ENCODE measurements at places on chromosomes 4 and X.

DNA sequence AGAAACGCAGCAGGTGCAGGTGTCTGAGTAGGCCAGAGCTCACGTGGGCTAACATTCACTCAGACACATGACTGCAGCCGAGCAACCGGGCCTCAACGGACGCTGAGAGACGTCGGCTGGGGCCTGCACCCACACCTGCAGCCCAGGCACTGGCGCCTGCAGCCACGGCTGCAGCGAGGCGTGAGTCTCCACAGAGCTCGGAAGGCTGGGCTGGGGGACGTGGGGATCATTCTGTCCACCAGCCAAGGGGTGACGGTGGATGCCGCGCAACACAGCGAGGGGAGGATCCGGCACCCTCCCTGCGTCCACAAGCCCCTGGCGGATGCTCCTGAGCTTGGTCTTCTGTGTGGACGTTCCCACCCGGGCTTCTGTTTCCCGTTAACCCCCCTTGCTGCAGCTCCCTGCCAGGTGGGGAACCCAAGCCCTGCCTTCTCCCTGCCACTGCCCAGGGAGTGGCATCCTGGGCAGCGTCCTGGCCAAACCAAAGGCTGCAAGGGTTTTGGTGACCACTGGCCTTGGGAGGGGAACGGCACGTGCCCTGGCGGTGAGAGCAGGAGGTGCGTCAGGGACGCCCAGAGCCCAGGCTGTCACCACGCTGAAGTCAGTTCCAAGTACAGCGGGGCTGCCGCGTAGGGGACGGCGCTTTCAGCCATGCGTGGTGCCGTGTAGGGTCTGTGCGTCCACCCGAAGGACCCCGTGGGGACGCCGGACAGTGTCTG lies 16.3 kb downstream of the PPP2R3B start:
- DNase-seq, result no peak

GRCh38 chr4:126144543-126145237 lies 829.9 kb downstream of the FAT4 start:
- DNase-seq, result no peak

DNA sequence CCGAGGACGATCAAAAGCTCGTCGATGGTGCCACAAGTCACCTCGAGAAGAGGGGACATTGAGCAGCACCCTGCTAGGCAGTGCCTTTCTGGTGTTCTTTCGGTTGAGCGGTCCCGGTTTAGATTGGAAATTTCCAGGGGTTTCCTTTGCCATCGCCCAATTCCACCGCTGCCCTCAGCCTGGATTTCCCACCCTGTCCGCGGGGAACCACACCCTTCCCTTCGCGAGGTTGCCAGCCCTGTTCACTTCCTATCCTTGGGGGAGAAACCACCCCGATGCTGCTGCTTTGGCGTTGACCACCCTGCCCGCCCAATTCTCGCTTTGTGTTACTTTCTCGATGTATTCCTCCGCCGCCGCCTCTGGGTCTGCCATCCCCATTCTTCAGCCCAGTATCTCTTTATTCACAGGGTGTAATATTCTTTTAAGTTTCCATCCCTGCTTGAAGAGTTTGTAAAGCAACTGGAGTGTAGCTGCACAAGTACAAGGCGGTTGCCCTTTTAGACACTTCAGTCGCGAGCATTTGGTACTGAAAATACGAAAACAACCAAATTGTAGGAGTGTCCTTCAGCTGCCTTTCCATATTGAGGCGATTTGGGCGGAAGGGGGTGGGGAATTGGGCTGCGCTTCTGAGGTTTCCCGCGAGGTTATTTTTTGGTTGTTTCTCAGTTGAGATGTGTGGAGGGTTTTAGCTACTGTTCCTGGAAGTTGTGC lies 1.1 kb downstream of the OGT start:
- DNase-seq, result peak; percentile 28

- DNase-seq, result no peak
These were observed 83.3 kb downstream of the AKAP4 start for GRCh38 chrX:50117476-50117875.

- no peak for DNase-seq
These were observed 11.9 kb downstream of the AR start for GRCh38 chrX:67555578-67556203.

GRCh38 chrX:132442691-132443090 lies 46.1 kb downstream of the MBNL3 start:
- no peak for DNase-seq

GRCh38 chr4:84939113-84939512 lies 27.4 kb downstream of the WDFY3 start:
- DNase-seq, result no peak

DNA sequence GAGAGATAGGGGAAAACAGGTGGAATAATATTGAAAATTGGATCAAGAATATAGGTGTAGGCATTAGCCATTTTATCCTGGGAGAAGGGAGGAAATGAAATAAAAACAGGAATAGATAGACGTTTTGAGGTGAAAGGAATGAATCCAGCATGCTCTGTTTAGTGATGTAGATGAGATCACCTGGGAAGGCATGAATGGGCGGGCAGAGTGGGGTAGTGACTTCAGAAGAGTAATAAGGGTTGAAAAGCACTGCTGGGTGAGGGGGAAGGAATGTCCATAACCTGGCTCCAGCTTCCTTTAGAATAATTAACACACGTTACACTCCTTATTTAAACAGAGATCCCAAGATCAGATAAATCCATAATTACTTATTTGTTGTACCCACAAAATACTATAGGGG lies 191.1 kb upstream of the ANXA3 start:
- no peak for DNase-seq

DNA sequence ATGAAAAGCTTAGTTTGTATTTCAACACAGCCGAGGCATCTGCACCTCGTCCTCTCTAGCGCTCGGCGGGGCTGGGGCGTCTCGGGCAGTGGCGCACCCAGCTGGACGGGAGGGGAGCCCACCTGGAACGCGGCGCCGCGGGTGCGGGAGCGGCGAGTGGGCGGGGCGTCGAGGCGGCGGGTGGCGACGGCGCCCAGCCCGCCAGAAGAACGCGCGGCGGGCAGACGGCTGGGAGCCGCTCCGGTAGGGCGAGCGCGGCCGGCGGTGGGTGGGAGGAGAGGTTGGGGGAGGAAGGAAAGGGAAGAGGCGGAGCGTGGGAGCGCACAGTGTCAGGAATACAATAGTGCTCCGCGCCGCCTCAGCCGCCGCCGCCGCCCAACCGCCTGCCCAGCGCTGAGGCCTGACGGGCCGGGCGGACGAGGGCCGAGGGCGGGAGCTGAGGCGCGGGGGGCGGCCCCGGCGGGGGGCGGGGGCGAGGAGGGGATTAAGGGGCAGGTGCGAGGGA lies at the start of gene JADE3:
JADE3 (plus strand) TSS at position 324 of the 505 bp plus-strand sequence. CDS start 72,474 bp downstream, outside the sequence.
- peak; percentile 66 for DNase-seq

DNA sequence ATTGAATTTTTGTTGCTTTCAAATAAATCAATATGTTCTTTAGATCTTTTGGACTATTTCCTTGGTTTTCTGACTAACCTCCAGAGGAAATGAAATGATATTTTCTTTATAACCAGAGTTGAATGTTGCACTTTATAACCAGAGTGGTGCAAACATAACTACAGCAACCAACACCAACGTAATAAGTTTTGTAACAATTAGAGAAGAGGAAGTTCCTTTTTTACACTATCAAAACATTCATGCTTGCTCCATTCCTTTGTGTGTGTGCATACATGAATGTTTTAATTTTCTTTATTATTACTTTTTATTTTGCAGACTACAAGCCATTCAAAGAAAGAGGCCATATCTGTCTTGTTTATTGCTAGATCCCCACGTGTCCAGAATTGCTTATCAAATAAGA lies 193.0 kb upstream of the PPP3CA start:
- DNase-seq, result no peak

GRCh38 chrX:97847885-97848679 lies 964.4 kb downstream of the RPA4 start:
- no peak for DNase-seq

DNA sequence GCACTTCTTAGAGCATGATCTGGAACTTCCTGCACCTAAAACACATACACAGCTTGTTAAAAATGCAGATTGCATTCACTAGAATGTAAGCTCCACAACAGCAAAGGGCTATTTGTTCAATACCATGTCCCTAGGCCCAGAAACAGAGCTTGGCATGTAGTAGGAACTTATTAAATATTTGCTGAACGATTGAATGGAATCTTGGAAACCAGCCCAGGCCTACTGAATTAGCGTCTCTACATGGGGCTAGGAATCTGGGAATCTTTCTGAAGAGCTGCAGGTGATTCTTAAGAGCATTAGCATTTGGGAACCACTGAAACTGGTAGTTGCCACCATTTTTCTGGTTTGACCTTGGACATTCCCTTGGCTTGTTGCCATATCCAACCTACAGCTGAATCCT lies 234.1 kb downstream of the STIM2 start:
- peak; percentile 85 for DNase-seq

GRCh38 chr4:185282968-185283367 lies 73.6 kb downstream of the SNX25 start:
- no peak for DNase-seq

DNA sequence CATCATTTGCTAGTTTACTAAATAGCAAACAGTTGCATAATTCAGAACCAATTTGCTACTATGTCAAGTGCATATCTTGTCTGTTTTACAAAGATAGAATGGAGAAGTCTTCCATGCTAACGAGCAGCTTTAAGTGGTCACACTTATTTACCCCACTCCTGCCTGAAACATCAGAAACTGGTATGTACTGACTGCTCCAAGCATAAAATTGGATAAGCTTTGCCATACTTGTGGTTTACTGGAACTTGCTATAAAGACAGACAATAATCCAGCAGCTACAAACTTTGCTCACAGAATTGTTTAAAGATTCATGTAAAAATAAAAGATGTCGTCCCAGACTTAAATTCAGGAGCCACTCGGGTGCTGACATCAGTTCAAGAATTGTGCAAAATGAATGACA lies 13.3 kb upstream of the CDKL2 start:
- no peak for DNase-seq

GRCh38 chr4:114076899-114077570 lies 97.6 kb upstream of the ARSJ start:
- DNase-seq, result no peak

- DNase-seq, result no peak
These were observed 39.0 kb downstream of the CCDC158 start for GRCh38 chr4:76381986-76382385.

Measured in COR-L47 (cell line).